ENCODE measurements at places on chromosomes 6 and 20.

DNA sequence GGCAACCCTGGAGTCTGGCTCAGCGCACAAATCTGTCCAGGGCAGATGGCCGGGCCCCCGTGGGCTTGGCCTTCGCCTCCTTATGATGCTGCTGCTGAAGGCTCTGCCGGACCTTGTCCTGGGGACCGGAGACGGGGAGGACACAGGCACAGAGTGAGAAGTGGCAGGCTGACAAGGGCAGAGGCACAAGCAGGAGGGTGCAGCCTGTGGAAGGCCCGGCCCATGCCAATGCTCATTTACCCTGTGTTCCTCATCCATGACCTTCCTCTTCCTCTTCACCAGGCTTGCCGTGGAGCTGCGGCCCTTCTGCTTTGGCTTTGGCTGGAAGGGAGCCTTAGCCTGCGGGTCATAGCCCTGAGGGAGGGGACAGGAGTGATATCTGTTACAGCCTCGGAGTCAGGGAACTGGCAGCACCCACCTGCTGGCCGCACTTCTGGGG, 2.4 kb downstream of the B3GALT4 start:
- no peak for DNase-seq

DNA sequence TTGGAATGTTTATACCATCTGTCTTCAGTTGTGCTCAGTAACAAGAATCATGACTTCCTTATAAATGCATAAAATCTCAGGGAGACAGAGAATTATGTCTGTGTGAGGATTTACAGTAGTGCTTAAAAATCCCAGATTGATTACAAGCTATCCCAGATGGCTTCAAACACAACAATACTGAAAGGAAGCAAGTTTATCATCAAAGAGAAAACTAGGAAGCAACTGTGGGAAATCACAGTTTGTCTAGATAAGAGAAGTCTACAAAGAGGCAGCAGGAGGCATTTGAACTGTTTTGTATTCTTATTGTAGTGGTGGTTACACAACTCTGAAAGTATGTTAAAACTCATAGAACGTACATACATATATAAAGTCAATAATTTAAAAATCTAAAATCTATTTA, 104.4 kb upstream of the SALL4 start:
- no peak for DNase-seq

DNA sequence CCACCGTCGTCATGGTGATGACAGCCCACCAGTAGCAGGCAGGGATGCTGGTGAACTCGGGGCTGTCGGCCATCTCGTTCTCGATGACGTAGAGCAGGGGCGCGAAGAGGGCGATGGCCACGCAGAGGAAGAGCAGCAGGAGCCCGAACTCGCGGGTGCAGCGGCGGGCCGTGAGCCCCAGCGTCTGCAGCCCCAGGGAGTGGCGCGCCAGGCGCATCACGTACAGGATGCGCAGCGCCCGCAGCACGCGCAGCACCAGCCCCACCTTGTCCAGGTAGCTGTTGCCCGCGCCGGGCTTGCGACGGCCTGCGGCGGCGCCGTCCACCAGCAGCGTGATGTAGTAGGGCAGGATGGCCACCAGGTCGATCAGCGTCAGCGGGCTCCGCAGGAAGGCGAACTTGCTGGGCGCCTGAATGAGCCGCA, 18.6 kb downstream of the KCNG1 start:
- no peak for DNase-seq

DNA sequence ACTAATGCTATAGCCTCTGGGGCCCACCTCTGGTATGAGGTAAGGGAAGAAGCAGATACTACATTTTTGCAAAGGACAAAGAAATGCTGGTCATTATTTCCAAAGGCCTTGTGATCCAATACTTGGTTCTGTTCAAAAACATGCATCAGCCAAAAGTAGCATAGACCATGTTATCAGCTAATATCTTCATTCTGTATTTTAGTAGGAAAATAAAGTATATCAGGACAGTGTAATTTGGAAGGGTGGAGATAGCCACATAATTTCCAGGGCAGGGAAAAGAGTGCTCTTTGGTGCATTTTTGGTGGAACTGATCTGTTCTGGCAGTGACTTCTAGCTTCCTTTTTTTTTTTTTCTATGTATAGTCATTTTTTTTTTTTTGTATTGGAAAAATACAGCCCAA, 258.0 kb upstream of the SOX4 start:
- no peak for DNase-seq

DNA sequence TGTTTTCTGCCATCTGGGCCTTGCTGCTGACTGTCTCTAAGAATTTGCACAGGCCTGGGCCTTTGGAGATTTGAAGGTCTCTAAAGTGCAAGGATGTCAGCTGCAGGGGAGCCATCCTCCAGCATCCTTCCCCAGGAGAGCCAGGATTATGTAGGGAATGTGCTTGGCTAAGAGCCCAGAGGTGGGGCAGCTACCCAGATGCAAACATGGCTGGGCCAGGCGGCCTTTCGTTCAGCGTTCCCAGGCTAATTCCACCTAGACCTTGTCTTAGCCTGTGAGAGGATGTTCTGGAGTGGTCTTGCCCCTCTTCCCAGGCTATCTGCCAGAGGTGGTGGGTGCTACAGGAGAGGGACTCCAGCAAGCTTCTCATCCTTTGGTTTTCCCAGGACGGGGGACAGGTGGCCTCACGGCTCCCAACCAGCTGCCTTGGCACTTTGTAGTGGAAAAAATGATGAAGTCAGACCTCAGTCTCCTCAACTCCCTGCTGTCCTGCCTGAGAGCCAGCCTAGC, 7.7 kb upstream of the PTGIS start:
- no peak for DNase-seq

GRCh38 chr6:36276581-36277536, 7.0 kb downstream of the PNPLA1 start:
- no peak for DNase-seq

DNA sequence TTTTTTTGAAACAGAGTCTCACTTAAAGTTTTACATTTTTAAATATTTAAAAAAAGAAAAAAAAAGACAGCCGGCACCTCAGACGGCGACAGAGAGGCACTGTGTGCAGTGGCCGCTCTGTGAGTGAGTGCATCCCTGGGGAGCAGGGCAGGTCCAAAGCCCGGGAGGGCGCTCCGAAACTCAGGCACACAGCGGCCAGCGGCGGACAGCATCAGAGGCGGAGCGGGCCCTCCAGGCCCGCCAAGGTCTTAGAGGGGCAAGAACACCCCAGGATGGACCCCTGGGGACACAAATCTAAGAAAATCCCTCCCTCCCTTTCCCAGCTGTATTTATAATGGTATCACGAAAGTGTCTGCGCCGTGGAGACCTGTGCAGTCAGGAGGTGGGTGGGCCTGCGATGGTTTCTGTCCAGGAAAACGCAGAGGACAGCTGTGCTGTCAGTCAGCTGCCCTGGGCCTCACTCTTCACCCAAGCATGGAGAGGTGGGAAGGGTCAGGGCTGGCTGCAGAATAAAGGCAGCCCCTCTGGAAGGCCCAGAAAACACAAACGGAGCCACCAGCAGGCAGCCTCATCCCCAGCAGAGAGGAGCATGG, 43.8 kb downstream of the TAF4 start:
- no peak for DNase-seq

DNA sequence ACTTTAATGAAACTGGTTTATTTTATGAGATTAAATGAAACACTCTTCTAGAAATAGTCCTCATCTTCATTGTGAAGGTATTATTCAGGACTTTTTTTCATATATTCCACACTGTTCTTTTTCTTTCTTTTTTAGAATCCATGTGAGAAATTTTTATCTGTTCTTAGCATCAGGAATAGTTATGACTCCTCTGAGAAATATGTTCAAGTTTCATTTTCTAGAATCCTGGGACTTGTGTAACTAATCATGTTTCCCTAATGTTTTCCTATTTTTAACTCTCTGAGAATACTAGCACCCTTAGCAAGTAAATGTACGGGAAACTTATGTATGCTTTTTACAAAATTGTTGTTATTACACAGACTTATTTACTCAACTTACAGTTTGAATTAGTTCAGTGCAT, 407.8 kb downstream of the CBLN4 start:
- DNase-seq, result no peak

- DNase-seq, result no peak
Observed at GRCh38 chr20:15542655-15543054, 1030.6 kb downstream of the KIF16B start.

- DNase-seq, result no peak
Observed at GRCh38 chr6:155067956-155068615, 73.0 kb downstream of the TIAM2 start.

DNA sequence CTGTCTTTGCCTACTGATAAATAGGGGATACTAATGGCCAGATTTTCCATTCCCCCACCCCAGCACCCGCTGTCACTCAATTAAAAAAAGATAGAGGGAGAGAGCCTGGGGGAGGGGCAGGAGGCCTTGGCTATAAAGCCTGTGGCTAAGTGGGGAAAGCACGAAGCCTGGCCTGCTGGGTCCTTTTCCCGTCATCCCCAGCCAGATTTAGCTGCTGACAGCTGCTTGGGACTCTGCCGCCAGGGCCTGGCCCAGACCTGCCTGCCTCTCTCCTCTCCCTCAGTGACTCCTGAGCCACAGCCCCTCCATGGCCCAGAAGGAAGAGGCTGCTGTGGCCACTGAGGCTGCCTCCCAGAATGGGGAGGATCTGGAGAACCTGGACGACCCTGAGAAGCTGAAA, at the start of gene APOBEC2:
Gene APOBEC2, plus strand, starts transcription at position 162 of the 400 bp plus-strand sequence. Its CDS starts 146 bp downstream, at position 308.
- DNase-seq, result no peak

GRCh38 chr20:54716790-54717189, 241.4 kb downstream of the DOK5 start:
- DNase-seq, result no peak

DNA sequence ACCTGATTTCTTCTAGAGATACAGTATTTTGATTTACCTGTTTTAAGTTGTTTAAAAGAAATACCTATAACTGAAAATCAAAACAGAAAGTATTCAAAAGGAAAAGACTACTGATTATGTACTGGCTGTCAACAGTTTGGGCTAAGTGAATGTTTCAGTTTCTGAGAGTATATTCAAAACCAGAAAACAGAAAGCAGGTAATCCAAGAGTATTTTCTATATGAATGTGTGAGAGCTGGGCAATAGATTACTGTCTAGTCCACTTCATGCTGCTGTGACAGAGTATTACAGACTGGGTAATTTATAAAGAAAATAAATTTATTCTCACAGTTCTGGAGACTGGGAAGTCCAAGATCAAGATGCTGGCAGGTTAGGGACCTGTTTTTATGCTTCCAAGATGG, 261.0 kb downstream of the ARHGAP18 start:
- no peak for DNase-seq

DNA sequence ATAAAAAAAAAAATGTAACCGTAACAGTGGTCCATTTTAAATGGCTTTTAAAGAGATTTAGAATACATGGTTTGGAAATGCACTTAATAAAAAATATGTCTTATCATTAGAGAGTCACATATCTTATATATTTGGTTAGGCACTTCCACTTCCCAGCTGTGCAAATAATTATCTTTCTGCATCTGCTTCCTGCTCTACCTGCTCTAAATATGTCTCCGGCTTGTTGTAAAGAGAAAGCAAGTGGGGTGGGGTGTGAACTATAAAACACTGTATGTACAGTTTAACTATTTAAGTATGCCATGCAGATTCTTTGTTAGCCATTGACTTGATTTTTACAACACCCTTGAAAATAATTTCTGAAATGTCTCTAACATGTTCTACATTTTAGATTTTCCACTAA, 106.3 kb downstream of the NKAIN2 start:
- DNase-seq, result no peak

- no peak for DNase-seq
Observed at GRCh38 chr20:34736106-34736735, 32.1 kb downstream of the TP53INP2 start.

DNA sequence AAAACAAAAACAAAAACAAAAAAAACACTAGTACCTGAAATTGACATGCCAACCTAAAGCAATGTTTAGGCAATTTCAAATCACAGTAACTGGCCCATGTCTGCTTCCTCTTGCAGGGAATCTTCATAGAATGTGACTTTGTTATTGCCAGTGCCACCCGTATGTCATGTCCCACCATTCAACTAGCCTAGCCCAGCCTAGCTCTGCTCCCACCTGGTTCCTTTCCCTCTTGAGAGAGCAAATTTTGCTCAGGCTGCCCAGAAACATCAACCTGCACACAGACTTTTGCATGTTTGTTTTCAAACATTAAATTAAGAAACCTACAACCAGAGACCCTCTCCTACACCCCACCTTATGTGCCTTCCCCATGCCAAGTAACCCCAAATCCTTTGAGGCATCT, 124.8 kb upstream of the SLC2A12 start:
- DNase-seq, result no peak

DNA sequence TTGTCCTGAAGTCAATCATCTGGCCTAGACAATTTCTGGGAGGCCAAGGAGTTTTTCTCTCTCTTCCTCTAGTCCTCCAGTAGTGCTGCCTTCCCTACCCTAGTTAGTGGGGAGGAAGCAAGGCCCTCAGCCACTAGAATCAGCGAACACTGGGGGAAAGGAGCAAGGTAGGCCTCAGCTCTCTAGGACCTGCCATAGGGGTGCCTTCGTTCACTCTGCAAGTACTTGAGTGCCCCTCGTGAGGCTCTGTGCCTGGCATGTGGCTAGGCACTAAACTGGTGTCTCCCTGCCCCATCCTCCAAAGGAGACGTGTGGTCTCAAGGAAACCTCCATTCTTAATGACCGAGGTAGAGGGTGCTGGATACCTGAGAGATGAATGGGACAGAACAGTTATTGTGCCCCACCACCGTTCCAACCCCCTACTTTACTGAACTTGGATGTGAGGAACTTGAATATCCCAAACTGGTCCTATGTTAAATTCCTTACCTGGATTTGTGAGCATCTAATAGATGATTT, 1.1 kb downstream of the DEF6 start:
- DNase-seq, result no peak

DNA sequence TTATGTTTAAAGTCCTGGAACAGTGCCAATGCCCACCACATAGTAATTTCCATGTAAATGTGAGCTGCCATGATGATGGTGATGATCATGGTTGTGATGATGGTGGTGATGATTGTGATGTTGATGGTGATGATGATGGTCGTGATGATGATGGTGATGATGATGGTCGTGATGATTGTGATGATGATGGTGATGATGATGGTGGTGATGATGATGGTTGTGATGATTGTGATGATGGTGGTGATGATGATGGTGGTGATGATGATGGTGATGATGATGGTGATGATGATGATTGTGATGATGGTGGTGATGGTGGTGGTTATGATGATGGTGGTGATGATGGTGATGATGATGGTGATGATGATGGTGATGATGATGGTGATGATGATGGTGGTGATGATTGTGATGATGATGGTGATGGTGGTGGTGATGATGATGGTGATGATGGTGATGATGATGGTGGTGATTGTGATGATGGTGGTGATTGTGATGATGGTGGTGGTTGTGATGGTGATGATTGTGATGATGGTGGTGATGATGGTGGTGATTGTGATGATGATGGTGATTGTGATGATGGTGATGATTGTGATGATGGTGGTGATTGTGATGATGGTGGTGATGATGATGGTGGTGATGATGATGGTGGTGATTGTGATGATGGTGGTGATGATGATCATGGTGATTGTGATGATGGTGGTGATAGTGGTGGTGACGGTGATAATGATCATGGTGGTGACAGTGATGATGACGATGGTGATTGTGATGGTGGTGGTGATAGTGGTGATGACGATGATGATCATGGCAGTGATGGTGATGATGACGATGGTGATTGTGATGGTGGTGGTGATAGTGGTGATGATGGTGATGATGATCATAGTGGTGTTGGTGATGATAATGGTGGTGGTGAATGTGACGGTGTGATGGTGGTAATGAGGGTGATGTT, 82.3 kb downstream of the PHACTR3 start:
- no peak for DNase-seq

GRCh38 chr6:56091159-56091869, 156.1 kb downstream of the COL21A1 start:
- DNase-seq, result no peak
